Fibroblast of skin of back (primary cell): ENCODE measurements at places on chromosomes 6 and 20.

GRCh38 chr6:122202576-122203137 is 196.8 kb upstream of the HSF2 start:
- peak; percentile 26 for DNase-seq

DNA sequence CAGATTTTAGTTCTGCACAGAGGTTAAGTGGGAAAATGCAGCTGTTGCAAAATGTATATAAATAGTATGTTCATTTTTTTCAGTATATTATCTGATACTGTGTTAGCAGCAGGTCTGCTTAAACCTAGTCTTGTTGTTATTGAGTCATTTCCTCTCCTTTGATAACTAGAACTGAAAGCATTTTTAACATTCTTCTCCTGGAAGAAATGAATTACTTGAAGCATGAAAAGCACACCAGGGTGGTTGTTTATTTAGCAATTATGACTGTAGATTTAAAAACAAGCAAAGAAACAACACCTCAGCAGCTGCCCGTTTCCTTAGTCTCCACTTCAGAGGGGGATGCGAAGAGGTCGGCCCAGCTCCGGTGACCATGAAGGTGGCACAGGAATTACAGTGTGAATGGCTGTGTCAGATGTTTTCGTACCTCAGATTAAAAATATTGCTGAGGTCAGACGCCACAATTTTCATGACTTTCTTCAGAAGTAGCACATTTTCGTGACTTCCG is 53.5 kb downstream of the GOPC start:
- peak; percentile 77 for DNase-seq

DNA sequence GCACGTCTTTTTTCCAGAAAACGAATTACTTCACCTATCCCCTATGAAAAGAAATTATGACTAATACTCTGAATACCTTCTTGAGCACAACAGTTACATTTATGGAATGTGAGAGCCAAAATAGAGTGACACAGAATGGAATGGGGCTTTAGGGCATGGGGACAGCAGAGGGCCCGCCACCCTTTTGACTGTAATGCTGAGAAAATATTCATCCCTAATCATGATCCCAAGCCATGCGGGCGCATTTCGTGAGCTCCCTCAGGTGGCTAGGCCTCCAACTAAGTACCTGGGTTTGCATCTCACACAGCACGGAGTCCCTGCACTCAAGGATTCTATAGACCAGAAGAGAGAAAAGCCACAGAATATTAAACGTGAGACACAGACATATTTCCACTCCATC is 212.6 kb downstream of the SOD2 start:
- DNase-seq = no peak

GRCh38 chr6:73989428-73989827 is 293.4 kb downstream of the CD109 start:
- DNase-seq = no peak

DNA sequence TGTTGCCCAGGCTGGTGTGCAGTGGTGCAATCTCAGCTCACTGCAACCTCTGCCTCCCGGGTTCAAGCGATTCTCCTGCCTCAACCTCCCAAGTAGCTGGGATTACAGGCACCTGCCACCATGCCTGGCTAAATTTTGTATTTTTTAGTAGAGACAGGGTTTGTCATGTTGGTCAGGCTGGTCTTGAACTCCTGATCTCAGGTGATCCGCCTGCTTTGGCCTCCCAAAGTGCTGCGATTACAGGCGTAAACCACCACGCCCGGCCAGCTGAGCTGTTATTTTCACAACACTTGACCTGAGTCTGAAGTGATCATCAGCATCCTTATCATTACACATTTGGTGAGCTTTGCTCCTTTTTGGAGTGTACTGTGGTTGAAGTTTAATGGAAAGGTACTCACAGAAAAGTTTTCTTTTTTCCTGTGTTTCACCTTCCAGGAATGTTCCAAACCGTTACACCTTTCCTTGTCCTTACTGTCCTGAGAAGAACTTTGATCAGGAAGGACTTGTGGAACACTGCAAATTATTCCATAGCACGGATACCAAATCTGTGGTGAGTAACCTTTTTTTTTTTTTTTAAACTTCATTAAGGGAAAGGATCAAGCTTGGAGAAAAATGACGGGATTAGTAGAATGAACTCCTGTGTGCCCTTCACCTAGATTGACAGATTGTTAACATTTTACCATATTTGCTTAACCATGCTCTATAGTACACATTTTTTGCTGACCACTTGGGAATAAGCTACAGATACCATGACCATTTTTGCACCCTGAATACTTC is 9.7 kb downstream of the RNF114 start:
- DNase-seq = no peak

GRCh38 chr6:146741609-146742008 is 142.8 kb downstream of the ADGB start:
- DNase-seq = peak; percentile 4

GRCh38 chr6:133093956-133094355 is 147.2 kb upstream of the EYA4 start:
- no peak for DNase-seq

- DNase-seq = peak; percentile 84
Measured at GRCh38 chr20:1934721-1935573, 39.7 kb downstream of the SIRPA start.

- peak; percentile 65 for DNase-seq
Measured at GRCh38 chr20:52312132-52312729, 120.7 kb upstream of the ZFP64 start.

DNA sequence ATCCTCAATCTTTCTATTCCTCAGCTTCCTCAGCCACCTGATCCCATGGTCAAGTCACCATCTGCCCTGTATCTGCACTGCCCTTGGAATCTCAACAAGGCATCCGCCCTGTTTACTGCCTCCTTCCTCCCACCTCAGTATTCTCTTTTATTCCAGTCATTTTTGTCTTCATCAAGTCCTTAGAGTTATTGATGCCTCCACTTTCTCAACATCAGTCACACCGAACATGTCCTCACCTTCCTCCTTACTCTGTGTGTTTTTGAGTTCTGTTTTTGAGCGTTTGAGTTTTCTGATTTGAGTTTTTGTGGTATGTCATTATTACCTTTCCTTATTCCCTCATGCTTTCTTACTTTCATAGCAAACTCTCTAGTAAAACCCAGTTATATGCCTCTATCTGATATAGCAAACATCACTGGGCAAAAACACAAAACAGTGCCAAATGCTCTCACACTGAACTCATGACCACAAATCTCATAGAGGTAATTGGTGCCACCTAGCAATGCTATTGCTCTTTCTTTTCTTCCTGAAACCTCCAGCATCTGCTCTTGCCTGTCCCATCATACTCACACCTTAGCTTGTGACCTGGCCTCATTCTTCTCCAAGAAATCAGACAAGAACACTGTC is 11.8 kb upstream of the GNRH2 start:
- DNase-seq = no peak
